ENCODE measurements at places on chromosomes 4 and X.

GRCh38 chrX:154431341-154431740 is 2.9 kb downstream of the ATP6AP1 start:
- DNase-seq: no peak

- peak; percentile 17 for DNase-seq
Observed at GRCh38 chr4:70709611-70710205, 12.1 kb upstream of the RUFY3 start.

GRCh38 chr4:181671672-181672071 is 571.5 kb upstream of the TENM3 start:
- no peak for DNase-seq

DNA sequence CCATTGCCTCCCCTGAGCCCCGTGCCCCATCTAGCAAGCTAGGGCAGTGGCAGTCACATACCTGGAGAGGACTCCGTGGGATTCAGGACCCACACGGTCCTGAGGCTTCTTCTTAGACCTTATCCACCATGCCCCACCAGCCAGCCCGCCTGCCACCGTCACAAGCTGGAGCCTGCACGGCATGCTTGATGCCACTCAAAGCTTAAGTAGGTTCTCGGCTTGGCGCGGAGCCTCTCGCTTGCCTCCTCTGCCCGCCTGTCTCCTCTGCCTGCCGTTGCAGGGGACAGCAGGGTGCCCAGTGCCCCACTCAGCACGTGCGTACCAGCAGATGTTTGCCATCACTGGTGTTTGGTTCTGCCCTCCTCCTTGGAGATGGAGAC is 14.1 kb downstream of the PSAPL1 start:
- peak; percentile 55 for DNase-seq

DNA sequence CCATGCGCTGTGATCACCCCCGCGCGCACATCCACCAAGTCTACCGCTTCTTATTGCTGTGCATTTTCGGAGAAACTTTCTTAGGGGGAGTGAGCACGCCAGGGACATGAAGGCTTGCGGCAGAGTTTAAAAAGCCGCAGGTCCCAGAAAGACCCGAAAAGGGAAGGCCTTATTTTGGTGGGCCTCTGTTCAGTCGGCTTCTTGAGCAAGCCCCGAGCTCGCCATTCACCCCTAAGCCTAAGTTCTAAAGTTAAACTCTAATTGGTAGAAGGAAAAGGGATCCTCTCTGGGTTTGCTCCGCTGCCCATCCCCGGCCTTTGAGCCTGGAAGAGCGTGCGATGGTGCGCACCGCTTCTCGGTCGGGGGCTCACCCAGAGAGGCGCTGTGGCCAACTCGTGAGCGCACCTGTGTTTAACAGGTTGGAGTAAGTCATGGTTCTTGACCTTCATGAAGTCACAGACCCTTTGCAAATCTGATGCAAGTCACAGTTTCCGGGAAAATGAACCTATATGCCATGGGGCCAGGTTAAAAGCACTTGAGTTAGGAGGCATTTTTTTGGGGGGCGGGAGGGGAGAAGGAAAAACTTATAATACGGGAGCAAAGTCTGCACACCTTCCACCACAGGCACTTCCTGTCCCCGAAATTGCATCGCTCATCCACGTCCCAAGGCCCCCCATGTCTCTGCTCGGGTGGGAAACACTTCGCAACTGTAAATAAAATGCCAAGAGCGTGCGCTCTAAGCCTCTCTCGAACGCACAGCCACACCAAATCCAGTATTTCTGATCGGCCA is 1.9 kb downstream of the PHOX2B start:
- no peak for DNase-seq

GRCh38 chrX:53075011-53075410 is 7.2 kb upstream of the TSPYL2 start:
- DNase-seq: no peak

- no peak for DNase-seq
Observed at GRCh38 chr4:103634236-103634635, 85.5 kb downstream of the TACR3 start.

- DNase-seq: no peak
Observed at GRCh38 chr4:153013202-153013977, 77.3 kb downstream of the FHDC1 start.

DNA sequence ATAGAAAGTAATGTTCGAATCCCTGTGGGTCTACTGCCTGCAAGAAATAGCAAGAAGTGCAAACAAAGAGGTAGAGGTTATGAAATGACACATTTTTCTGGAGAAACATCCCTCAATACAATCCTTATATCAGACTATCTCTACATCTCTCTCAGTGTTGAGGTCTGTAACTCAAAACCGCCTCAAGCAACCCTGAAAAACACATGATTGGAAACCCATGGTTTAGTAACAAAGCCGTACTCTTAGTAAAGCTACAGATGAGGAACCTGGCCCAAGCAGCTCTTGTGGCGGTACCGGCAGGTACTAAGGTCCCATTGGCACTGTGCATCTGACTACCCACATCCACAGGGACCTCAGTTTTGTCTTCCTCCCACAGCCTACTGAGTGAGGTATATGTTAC is 53.9 kb downstream of the IRF2 start:
- no peak for DNase-seq

DNA sequence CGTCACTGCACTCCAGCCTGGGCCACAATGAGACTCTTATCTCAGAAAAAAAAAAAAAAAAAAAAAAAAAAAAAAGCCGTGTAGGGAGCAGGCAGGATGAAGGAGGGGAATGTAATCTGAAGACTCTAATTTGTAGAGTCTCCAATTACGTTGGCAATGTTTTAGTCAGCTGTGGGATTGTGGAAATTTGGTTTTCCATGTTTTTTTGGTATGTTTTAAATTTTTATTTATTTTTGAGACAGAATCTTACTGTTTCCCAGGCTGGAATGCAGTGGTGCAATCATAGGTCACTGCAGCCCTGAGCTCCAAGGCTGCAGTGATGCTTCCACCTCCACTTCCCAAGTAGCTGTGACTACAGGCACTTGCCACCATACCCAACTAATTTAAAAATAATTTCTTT is 56.5 kb downstream of the NSD2 start:
- no peak for DNase-seq

- DNase-seq: no peak
Observed at GRCh38 chrX:71056867-71057266, 11.3 kb downstream of the SNX12 start.

- DNase-seq: no peak
Observed at GRCh38 chrX:49171752-49172279, at the start of gene PLP2. Gene PLP2, plus strand, starts transcription at chrX:49171898. Its CDS starts 103 bp downstream, at chrX:49172001.

- no peak for DNase-seq
Observed at GRCh38 chr4:161894493-161895167, 269.2 kb downstream of the FSTL5 start.

DNA sequence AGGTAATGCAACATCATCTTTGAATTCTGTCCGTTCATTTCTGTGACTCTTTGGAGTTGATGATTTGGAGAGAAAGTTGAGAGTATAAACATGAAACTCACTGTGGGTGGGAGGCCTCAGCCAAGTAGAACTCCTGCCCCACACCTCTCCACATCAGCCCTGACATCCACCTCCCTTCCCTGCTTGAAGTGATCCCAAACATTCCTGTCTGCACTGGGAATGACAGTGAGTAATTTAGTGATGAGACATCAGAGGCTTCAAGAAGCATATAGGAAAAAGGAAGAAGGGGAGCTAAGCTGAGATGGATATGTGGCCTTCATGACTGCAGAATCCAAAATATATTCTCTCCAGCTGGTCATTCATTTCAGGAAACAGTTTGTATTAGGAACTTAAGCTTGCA is 151.8 kb downstream of the SPATA18 start:
- no peak for DNase-seq

GRCh38 chrX:43003204-43003565 is 225.2 kb upstream of the PPP1R2C start:
- no peak for DNase-seq

GRCh38 chr4:99594818-99595217 is 20.2 kb downstream of the MTTP start:
- DNase-seq: no peak

DNA sequence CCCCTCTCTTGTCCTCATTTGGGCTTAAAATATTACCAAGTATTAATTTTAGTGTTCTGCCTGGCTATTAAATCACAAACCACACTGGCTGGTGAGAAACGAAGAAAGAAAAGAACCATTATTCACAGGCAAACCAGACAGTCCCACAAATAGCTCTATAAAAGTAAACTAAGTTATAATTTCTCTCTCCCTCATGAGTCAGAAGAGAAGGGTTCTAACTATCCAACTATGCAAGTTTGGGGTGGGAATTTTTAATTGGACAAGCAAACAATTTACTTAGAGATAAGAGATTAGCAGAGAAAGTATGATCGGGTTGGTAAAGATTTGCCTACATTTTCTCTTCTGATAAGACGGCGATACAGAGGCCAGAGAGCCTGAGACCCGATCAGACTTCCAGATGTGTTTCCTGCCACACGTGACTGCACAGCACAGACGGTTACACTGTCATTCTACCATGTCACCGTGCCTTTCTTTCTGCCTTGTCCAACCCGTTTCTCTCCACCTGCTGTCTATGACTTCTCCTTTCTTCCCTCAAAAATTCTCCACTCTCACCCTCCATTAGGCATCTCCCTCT is 52.3 kb downstream of the MEPE start:
- no peak for DNase-seq

DNA sequence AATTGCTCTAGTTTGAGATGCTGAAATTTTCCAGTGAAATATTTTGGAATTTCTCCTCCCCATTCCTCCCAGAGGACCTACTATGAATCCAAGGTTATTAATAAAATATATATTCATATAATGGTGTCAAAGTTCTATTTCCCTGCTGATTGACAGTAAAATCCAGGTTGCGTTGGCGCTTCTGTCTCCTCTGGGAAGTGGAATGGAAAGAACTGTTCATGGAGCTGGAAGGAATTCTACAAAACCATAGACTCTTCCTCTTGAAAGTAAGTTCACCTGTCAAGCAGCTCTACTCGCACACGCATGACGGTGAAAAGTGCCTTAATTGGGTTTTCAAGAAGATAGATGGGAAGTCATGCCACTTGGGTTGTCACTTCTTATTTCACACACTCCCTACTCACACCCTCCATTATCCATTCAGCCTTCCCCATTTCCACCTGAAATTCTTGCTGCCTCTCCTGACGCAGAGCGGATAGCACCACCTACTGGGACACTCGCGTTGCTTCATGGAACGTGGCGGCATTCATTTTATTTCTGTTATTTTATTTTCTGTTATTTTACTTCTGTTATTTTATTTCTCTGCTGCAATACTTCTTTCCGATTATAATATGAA is 351.6 kb downstream of the NLGN4X start:
- peak; percentile 0 for DNase-seq

DNA sequence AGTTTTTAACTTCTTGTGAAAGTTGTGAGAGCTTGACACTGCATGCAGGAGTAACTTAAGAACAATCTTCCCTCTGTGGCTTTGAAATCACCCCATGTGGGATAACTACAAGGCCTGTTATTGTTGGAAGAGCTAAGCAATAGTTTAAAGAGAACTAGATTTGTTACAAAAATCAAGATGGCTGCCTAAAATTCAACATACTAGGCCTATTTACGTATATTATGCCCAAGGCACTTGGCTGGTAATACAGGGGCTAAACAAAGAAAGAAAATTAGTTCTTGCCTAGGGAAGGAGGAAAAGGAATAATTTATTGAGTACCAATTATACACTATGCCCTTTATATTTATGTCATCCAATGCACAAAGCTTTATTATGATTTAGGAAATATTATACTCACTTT is 36.1 kb downstream of the DMD start:
- no peak for DNase-seq

DNA sequence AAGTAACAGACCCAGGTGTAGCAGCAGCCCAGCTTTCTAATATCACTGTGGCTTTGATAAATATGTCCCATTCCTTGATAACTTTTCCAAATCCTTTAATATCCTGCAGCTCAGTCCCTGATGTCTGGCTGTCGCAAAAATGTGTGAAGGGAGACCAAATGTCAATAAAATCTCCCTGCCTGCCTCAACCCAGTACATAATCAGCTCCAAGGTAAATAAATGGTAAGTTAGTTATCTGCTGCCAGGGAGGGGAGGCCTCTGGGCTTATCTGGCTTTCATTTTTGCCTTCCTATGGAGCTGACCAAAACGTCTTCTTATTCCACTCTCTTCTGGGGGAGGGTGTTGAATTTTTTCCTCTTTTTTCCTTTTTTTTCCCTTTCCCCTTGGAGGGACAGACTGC is 630.6 kb downstream of the MID1IP1 start:
- no peak for DNase-seq

- DNase-seq: no peak
Observed at GRCh38 chr4:3335982-3336381, 43.2 kb downstream of the RGS12 start.

GRCh38 chr4:53804719-53805118 is 213.4 kb upstream of the LNX1 start:
- no peak for DNase-seq

GRCh38 chr4:101331017-101331416 is 16.3 kb downstream of the PPP3CA start:
- DNase-seq: no peak

DNA sequence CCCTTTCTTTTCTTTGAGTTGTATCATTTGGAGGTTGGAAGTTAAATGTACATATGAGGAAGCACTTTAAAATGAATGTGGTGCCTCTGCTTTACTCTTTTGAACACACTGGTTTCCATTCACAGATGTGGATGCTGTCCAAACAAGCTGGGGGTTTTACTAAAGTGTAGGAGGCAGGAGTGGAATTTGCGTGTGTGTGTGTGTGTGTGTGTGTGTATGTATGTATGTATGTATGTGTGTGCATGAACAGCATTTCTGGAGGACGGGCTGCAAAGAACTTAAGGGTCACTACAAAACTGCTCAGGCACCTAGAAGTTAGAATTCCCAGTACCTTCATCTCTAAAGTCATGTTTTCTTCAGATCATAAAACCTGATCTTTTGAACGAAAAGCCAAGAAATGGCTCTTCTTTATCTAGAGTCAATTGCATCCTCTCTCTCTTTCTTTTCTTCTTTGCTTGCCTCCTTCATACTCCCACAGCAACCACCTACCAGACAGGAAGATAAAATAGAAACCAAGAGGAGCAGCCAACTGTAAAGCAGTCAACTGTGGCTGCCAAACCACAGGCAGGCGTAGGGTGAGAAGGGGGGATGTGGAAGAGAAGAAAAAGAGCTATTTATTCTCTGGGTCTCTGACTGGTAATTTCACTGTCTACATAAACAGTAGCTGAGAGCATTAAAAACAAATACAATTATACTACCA is 177.0 kb upstream of the RASGEF1B start:
- DNase-seq: no peak

DNA sequence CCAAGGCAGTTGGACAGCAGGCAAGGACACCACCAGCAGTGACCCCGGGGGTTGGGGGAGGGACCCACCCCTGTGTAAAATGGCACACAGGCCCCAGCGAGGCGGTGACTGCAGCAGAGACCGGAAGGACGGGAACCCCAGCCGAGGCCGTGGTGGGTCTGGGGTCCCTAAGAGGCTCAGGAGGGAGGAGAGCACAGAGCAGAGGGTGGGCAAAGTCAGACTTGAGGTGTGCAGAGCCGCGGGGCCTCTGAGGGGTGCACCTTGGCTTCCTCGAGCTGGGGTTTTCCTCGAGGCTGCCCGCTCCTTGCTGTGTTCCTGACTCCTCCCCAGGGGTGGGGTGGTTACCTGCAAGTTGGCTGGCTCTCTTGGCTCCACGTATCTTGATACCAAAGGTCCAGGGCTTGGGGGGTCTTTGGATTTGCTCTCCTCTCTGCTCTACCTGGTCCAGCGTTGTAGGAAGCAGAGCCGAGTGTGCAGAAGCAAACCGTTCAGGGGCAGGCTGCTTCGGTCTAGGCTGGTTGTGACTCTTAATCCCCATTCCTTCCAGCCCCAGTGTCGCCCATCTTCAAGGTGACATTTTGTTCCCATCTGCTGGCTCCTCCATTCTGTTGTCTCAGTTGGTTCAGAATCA is 37.9 kb upstream of the SORCS2 start:
- DNase-seq: no peak

All from NCI-H510A (cell line).